ENCODE measurements at places on chromosomes 2 and 18.

DNA sequence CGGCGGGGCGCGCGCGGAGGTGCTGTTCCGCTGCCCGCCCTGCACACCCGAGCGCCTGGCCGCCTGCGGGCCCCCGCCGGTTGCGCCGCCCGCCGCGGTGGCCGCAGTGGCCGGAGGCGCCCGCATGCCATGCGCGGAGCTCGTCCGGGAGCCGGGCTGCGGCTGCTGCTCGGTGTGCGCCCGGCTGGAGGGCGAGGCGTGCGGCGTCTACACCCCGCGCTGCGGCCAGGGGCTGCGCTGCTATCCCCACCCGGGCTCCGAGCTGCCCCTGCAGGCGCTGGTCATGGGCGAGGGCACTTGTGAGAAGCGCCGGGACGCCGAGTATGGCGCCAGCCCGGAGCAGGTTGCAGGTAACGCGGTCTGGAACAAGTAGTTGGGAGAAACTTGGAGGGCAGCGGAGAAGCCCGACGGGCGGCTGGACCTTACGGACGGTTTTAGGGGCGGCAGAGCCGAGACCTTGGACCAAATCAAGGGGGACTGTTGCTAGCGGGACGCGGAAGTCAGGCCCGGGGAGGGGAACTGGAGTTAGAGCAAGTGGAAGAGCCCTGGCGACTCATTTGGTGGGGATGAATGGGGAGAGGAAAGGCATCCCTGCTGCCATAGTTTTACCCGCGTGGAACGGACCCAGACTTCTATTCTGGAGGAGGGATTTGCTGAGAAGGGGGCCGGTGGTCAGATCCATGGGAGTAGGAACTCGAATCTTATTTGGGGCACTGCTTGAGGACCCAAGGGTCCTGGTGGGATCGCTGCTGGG is 573 bp downstream of the IGFBP2 start:
- DNase-seq, result peak; percentile 10

- DNase-seq, result no peak
These were observed 35.0 kb downstream of the NRP2 start for GRCh38 chr2:205717175-205717846.

- no peak for DNase-seq
These were observed 61.6 kb downstream of the HDAC4 start for GRCh38 chr2:239339241-239339640.

GRCh38 chr2:239300871-239301735 is 99.7 kb downstream of the HDAC4 start:
- DNase-seq, result no peak

- DNase-seq, result no peak
These were observed 3.7 kb upstream of the GAD1 start for GRCh38 chr2:170812710-170813600.

DNA sequence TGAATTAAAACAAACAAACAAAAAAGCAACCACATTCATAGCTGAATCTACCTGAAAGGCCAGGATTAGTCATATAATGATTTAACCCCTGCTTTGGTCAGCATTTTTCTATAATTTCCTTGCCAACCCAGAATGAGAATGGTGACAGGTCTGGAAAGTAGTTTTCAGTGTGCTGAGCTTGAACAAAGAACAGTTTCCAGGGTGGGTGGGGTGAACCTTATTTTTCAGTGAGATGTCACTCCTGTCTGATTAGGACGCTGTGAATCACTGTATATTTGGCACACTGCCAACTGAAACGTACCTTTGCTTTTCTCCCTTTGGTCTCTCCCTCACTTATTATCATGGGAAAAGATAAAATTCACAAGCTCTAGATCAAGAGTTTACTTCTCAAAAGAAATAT is 35.0 kb upstream of the DSC1 start:
- DNase-seq, result no peak

GRCh38 chr2:182542501-182543258 is 115.8 kb upstream of the PDE1A start:
- no peak for DNase-seq

DNA sequence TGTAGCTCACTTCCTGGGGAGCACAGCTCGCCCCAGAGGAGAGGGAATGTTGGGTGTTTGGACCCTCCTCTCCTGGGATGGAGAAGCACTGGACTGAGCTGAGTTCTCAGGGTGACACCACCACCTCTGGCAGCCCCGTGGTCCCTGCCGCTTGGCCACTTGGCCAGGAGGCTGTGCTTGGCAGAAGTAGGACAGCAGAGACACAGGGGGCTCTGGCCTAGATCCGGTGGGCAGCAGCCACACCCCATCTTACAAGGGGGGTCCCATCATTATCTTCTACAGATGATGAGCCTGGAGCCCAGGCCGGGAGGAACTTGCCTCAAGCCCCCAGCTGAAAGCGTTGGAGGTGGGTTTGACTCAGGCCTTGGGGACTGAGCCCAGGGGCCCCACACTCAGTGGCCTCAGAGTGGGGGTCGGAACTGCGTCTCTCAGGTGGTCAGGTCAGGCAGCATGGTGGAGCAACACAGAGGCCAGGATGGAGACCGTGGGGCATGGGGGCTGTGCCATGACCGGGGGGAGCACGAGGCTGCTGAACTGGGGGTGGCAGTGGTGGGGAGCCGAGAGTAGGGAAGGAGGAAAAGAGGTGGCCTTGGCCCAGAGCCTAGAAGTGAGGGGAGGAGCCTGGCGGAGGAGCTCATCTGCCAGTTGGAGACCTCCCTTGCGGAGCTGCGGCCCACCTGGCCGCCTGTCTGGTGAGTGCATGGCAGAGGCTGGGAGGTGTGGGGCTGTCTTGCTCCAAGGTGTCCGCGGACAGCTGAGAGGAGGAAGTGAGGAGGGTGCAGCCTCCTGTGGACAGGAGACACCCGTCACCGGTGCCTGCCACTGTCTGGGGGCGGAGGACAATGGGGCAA is 63.6 kb upstream of the HDAC4 start:
- no peak for DNase-seq

GRCh38 chr2:130744287-130745117 is 10.8 kb upstream of the AMER3 start:
- no peak for DNase-seq

DNA sequence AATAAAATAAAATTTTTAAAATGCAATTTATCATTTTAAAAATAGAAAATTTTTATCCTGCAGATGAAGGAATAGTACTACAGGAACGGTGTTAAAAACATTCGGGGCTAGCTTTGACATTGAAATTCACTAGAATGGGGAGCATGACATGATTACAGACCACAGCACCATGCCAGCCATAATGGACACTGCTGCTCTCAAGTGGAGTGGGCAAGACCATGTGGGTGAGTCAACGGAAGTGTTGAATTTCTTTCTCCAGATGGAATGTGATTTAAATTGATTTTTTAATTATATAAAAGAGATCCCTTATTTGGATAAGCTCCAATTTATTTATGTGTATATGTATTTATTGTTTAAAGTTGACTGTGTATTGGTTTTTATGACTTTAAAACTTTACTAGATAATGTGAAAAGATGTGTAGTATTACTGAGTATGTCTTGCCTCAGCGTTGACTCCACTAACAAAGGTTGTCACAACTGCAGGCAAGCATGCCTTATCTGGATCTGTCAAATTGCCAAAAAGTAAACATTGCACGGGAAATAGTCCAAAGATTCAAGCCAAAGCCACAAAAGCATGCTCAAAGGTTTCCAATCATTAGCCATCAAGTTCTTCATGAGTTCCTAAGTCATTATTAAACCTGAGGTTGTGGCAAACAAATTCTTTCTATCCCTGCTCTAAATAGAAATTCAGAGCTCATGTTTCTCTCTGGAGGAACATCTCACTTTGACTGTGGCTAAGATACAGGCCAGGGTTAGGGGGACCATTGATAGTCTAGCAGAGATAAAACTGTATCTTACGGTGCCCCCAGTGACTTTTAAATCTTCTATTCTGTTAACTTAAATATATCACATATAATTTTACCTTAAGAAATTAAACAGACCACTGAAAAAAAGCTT is 536.9 kb downstream of the TMX3 start:
- DNase-seq, result no peak

GRCh38 chr2:149418065-149418464 is 87.7 kb downstream of the LYPD6 start:
- DNase-seq, result no peak

GRCh38 chr2:241108271-241109209 is 6.5 kb upstream of the MTERF4 start:
- no peak for DNase-seq

DNA sequence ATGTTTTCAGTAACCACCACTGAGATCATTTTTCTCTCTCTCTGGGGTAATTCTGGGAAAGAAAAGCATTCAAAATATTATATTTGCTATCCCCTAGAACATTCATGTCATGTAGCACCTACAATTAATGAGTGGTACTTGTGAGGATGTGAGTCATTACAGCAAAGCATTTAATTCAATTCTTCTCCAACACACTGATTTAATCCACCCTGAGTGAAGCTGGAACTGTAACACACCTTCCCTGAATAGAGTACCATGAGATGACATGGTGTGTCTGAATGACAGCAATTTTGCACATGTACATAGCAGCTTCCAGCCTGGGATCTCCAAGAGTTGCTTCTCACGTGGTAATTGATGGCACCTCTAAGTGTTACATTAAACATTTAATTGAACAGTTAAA is 207.1 kb upstream of the SLC14A2 start:
- DNase-seq, result no peak

DNA sequence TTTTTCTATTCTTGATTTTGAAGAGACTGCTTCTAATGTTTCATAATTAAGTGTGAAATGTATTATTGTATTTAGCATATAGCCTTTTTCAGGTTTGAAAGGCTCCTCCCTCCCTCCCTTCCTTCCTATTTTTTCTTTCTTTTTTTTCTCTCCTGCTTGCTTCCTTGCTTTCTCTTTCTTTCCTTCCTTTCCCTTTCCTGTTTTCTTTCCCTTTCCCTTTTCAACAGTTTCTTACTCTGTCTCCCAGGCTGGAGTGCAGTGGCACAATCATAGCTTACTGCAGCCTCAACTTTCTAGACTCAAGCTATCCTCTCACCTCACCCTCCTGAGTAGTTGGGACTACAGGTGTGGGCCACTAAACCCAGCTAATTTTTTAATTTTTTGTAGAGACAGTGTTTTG is 44.6 kb downstream of the RMDN2 start:
- no peak for DNase-seq

DNA sequence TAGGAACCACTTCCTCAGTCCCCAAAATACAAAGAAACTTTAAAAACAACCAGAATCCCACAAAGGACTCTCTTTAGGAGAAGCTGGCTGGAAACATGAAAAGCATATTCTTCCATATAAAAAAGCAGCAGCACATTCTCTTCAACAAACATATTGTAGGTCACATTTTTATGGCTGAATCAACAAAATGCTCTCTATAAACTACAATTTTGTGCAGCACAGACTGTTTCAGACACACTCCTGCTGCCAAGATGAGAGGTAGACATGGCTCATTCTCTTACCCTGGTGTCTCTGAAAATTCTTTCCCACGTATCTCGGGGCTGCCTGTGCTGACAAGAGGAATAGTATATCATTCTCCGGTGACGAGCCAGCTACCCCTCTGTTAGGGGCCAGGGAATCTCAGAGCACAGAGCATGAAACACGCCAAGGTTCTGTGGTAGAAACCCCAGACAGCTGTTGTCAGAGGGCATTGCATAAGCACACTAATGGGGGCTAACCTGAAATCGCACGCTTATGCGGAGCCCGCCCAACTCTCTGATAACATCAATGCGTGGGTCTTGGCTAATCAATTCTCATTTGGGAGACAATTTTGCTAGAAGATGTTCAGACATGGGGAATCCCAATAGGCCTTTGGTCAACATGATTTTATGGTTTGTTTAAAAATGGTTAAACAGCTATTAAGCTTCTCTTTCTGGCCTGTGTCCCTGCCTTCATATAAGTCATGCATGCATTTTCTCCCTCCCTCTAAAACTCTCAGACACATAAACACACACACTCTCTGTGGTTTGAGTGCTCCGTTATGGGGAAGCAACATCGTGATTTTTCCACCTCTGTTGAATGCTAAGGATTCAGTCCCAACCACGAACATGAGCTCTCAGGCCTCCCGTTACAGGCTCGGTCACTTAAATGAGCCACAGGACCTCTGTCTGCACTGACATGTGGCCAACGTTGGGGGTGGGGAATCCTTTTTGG is 177.5 kb downstream of the INO80D start:
- no peak for DNase-seq

DNA sequence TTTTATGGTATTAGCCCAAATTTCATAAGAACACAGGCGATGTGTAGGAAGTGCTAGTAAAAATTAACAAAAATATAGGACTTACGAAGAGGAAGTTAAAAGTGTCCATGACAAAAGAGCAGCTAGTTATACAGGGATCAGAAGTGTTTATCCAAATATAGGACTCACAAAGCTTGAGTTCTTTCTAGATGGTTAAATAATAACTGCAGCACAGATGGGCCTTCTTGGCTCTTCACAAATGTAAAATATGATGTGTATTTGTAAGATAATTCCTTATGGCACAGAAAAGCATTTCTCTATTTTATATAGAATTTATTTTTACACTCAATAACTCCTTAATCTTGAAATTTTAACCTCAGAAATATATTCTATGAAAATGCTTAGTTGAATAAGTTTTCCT is 100.9 kb upstream of the SPHKAP start:
- no peak for DNase-seq

DNA sequence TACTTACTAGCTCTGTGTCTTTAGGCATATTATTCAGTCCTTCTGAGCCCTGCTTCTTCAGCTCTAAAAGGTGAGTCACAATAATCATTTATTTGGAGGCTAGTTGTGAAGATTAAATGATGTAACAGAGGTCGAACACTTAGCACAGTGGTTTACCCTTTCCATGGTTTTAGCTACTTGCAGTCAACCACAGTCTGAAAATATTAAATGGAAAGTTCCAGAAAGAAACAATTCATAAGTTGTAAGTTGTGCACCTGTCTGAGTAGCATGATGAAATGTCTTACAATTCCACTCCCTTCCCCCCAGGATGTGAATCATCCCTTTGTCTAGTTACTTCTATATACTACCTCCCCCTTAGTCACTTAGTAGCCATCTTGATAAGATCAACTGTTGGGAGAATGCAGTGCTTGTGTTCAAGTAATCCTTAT is 217.6 kb upstream of the THUMPD2 start:
- no peak for DNase-seq

DNA sequence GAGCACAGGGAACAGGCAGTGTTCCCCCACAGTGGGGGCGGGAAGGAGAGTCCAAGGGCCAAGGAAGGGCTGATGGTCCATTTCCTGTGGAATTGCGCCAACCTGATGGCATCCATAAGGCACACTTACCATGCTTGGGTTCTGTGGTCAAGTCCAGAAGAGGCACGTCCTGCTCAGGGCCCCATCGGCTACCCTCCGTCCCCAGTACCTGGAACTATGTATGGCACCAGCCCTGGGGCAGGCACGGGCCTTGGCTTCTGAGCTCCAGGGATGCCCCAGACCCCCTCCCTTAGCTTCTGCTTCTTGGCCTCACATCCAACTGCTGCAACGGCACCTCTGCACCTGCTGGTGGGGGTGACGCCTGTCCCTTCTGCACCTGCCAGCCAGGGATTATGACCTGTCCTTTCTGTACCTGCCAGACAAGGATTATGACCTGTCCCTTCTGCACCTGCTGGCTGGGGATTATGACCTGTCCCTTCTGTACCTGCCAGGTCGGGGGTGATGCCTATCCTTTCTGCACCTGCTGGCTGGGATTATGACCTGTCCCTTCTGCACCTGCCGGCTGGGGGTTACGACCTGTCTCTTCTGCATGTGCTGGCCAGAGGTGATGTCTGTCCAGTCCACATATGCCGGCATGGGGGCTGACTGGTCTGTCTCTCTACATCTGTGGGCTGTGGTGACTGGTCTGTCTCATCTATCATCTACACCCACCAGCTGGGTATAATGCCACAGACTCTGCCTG is 45.4 kb upstream of the SNTG2 start:
- DNase-seq, result no peak

GRCh38 chr2:167844714-167845530 is 402.5 kb downstream of the STK39 start:
- peak; percentile 5 for DNase-seq

GRCh38 chr2:112189001-112189556 is 50.9 kb downstream of the FBLN7 start:
- DNase-seq, result no peak

All from stimulated activated naive CD8-positive, alpha-beta T cell treated with anti-CD3 and anti-CD28 coated beads, Interleukin-15, Interleukin-2, amounts not matched to agents 100 U/mL and 50 U/mL, for 24 hours (primary cell).